ENCODE measurements at places on chromosomes 1 and 21.
A peak's percentile ranks its signal among the peaks of the same experiment; 100 is the strongest.

DNA sequence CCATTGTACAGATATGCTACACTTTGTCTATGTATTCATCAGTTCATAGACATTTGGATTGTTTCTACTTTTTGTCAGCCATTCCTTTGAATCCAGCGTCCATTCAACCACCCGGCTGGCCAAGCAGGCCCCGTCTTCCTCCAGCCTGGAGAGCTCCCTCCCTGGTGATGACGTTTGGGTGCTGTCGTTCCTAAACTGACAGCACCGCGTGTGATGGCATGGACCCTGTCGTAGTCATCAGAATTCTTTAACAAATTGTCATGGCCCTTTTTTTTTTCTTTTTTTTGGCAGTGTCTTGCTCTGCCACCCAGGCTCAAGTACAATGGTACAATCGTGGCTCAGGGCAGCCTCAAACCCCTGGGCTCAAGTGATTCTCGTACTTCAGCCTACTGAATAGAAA, 138.6 kb upstream of the ERRFI1 start:
- no peak for DNase-seq

GRCh38 chr1:9128166-9128519, 759 bp downstream of the GPR157 start:
- DNase-seq: no peak

GRCh38 chr1:185325413-185325812, 8.4 kb upstream of the IVNS1ABP start:
- DNase-seq: peak; percentile 36

- DNase-seq: no peak
Observed at GRCh38 chr1:235835226-235835625, 31.5 kb downstream of the LYST start.

DNA sequence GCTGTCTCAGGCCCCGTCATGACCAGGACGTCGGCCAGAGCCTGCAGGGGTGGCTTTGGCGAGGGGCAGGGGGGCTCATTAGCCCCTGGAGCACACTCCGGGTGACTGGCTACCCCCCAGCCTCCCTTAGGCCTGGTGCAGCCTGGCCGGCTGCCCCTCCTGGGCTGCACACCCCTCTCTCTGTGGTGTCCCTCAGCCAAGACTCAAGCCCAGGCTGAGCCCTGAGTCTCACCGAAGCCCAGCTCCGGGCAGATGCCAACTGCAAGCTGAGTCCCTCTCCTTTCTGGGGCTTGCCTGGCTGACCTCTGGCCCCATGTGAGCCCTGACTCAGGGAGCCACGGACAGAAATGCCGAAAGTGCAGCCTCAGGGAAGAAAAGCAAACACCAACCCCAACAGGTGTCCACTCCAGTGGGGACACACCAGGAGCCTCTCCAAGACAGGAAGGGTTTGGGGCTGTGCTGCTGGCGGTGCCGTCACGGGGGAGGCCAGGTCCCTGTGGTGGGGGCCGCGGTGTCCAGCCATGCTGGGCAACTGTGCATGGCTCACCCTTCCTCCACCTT, 5.3 kb upstream of the IBA57 start:
- DNase-seq: no peak

DNA sequence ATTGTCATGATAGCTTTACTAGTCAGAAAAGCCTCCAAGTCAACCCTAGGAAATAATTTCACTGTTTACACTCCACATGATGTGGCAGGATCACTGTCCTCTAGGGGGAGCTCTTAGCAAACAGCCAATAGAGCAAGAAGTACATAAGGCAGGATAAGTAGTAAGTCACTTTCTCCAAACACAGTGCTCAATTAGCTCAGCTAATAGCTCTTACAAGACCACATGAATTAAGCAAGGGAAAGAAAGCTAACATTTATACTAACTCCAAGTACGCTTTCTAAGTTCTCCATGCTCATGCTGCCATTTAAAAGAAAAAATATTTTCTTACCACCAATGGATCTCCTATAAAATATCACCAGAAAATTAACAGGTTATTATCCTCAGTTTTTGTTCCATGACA, 66.9 kb upstream of the LRIF1 start:
- DNase-seq: peak; percentile 32

DNA sequence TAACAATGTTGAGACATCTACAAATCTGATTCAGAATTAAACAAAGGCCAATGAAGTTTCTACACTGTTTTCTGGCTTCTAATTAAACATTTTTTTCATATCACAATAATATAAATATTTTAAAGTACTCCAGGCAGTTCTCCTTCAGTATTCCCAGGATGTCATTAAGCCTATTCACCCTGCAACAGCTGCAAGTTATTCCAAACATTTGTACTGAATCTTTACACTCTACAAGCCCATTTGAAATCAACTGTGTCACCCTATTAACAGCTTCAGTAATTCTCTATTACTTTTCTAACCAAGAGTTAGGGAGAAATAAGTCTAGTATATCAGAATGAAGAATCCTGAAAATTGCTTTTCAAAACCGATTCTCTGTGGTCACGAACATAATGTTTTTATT, 124.6 kb downstream of the OLFML2B start:
- no peak for DNase-seq

GRCh38 chr1:23369335-23370013, at the start of gene ZNF436:
Gene ZNF436, minus strand, starts transcription at chr1:23369836. Its CDS starts 1,831 bp downstream, at chr1:23368005.
- DNase-seq: peak; percentile 75

- no peak for DNase-seq
Observed at GRCh38 chr1:229769809-229770208, 143.8 kb downstream of the URB2 start.

DNA sequence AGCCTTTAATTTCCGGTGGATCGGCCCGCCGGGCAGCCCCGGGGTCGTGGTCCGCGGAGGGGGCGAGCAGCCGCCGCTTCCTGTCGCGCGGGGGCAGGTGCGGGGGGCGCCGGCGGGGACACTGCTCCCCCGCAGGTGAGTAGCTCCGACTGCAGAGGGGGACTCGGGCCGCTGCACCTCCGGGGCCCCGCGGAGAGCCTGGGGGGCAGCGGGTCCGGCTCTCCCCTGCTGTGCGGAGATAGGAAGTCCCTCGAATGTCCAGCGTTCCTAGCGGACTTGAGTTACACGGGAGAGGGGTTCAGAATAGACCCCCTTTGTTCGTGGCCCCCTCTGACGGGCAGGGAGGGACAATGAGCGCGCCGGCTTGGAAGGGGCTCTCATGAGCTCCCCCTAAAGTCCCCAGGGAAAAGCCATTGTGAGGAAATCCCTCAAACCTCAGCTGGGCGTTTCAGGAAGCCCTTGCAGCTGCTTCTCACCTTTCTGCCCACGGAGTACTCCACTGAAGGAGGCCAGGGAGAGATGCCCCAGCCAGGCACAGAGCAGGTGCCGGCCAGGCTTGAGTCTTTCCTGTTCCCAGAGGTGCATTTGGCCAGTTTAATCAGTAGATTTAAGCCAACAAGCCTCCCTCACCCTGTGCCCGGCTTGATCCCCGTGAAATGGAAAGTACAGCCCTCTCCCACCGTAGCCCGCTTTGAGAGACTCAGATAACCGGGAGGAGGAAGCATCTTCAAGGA, 925 bp downstream of the PDE9A start:
- DNase-seq: no peak

DNA sequence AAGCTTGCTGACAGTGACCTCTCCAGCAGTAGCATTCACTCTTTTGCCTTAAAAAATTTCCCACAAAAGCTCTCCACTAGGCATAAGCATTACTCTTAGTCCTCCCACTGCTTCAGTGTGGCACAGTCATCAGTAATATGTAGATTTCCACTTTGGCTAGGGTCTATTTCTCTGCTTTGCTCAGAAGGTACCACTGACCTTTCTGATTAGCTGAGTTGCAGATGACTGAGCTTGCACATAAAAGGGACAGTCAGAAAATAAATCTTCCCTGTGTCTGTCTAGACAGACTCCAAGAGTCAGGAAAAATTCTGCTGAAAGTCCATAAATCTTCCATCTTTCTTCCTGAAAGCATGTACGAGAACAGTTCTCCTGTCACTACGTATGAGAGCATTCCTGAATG, 56.6 kb upstream of the APP start:
- DNase-seq: no peak

- no peak for DNase-seq
Observed at GRCh38 chr1:93625582-93626327, 55.9 kb downstream of the BCAR3 start.

- no peak for DNase-seq
Observed at GRCh38 chr1:15219280-15220023, 27.6 kb upstream of the FHAD1 start.

DNA sequence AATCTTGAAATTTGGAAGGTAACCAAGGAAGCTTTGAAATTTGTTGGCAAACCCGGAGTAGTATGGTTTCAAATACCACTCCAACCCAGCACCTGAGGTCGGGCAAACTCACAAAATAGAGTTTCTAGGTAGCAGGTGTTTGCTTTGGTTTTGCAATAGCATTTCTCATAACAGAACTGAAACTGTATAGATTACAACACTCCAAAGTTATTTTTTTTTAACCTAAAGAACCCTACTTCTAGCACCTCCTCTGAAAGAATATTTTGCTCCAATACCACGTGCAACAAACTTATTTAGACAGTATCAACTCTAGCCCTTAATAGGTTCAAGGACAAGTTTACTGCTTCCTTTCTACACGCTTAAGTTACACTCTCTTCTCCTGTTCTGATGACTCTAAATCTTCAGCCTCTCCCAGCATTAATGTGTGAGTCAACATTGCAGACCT, 178.5 kb upstream of the FMN2 start:
- DNase-seq: no peak

- peak; percentile 61 for DNase-seq
Observed at GRCh38 chr1:226608699-226609505, 60.3 kb downstream of the STUM start.

DNA sequence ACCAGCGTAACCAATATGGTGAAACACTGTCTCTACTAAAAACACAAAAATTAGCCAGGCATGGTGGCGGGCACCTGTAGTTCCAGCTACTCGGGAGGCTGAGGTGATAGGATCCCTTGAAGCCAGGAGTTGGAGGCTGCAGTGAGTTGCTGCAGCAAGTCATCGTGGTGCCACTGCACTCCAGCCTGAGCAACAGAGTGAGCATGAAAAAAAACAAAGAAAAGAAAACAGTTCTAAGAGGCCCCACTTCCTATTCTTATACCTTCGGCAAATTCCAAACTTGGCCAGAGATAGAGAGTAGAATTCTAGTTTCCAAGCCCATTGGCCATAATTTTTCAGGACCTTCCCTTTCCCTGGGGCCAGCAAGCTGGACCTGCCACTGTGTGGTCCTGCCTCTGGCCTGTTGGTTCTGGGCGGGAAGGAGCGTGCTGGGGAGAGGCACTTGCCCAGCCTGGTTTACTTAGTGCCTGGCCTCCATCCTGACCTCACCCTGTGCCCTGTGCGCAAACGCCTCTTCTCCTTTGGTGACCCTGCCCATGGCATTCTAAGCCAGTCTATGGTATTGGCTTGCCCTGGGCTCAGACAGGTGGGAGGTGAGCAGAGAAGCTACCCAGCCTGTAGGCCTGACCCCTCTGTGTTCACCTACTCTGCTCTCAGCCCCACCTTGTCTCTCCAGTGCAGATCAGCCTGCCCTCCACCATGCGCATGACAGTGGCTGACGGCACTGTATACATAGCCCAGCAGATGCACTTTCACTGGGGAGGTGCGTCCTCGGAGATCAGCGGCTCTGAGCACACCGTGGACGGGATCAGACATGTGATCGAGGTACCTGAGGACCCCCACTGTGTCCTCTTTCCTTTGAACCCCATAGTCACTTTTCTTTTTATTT, 11.0 kb downstream of the CA6 start:
- DNase-seq: no peak

DNA sequence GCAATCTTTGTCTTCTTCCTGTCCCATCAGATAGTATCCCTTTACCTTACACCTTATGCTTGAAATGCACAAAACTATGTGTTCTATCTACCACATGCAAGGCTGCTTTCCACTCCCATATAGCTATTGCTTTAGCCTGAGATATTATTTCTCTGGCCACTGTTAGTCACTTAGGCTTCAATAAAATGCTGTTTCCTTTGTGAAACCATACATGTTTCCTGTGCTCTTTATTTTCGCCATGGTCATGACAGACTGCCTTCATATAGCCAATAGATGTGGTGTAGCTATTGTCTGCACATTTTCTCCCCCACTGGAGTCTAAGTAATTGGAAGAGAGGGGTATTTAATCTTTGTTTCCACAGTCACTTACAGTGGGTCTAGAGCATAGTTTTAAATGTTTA, 108.4 kb downstream of the GREM2 start:
- DNase-seq: no peak

GRCh38 chr1:41823471-41823870, 95.3 kb downstream of the HIVEP3 start:
- no peak for DNase-seq

DNA sequence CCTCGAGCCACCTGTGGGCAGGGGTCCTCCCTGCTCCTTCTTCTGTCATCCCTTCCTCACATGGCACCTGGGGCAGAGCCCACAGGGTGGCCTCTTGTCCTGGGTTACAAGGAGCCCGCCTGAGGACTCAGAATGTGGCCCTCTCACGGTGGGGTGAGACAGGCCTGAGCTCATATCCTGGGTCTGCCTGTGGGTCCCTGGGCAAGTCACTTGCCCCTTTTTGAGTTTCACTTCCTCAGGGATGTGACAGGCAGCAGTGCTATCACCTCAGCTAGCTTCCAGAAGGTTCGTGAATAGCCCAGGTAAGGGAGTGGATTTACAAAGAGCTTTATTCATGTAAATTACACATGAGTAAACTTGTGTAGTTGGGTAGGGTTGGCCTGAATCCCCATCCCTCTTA, 33.5 kb downstream of the HTR6 start:
- DNase-seq: no peak

DNA sequence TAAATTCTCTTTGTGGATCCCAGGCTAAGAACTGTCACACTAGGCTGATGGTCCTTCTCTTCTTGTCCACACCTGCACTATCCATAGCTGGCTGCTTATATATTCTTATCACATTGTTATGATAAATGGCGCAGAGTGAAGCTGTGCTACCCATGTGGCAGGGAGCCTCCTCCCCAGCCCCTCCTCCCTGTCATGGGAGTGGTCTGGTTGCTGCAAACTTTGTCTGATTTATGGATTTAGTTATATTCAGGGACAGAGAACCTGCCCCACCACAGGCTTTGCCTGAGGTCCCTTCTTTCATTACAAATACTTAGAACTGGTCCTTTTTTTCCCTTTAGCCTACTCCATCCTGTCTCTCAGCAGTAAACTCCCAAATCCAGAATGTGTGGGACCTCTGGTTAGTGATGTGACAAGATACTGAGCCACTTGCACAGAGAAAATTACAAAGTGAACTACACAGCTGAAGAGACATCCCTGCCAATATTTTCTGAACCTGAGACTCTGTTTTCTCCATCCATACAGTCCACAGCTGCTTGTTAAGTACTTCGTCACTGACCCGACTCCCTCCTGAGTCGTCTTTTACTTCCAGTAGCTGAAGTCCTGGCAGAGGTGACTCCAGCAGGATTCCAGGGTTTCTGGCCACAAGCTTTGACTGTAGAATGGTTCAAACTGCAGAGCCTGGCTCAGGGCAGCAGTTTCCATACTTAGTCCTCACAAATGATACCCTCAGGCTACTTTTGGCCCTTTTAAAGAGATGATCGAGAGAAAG, 37.6 kb downstream of the PTGFRN start:
- DNase-seq: no peak

DNA sequence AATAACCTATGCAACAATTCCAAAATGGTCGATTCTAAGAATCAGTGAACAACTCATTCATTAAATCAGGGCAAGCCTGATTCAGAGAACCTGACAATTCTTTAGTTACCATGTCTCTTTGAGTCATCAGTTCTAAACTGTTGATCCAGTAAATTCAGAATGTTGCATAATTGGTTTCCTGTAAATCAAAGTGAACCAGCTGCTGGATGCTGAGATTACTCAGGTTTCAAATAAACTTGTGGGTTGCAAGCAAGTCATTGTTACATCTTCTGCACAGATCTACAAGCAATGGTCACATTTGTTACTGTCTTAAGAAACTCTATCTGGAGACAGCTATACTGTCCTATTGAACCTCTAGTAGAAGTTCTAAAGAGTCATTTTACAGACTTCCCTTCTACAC, 16.5 kb downstream of the PLA2G2D start:
- no peak for DNase-seq

- DNase-seq: no peak
Observed at GRCh38 chr1:176884911-176885310, 279.6 kb downstream of the ASTN1 start.
